CD4-positive, alpha-beta T cell treated with Interferon alpha-2 for 1 hour (primary cell): ENCODE measurements at places on chromosomes 16 and 17.

DNA sequence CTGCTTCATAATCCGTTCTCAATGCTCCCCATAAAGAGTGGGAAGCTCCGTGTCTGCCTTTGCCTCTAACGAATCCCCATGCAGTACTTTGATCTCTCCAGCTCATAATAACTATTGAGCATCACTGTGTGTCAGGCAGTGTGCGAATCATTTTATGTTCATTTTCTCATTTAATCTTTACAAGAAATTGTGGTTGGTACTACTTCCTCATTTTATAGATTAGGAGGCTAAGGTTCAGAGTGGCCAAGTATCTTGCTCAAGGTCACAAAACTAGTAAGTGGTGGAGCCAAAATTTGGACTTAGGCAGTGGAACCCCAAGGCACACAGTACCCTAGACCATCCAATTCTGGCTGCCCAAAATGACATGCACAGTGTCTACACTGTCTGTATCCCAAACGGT is 44.8 kb downstream of the ABCC12 start:
- no peak for DNase-seq

- DNase-seq, result no peak
Measured at GRCh38 chr16:67470359-67470758, 10.6 kb downstream of the ATP6V0D1 start.

GRCh38 chr16:22400900-22401299 is 26.5 kb upstream of the CDR2 start:
- DNase-seq, result no peak

- no peak for DNase-seq
Measured at GRCh38 chr17:17279316-17279715, 1.7 kb downstream of the COPS3 start.

- DNase-seq, result no peak
Measured at GRCh38 chr16:12511708-12512107, 292.0 kb downstream of the CPPED1 start.

DNA sequence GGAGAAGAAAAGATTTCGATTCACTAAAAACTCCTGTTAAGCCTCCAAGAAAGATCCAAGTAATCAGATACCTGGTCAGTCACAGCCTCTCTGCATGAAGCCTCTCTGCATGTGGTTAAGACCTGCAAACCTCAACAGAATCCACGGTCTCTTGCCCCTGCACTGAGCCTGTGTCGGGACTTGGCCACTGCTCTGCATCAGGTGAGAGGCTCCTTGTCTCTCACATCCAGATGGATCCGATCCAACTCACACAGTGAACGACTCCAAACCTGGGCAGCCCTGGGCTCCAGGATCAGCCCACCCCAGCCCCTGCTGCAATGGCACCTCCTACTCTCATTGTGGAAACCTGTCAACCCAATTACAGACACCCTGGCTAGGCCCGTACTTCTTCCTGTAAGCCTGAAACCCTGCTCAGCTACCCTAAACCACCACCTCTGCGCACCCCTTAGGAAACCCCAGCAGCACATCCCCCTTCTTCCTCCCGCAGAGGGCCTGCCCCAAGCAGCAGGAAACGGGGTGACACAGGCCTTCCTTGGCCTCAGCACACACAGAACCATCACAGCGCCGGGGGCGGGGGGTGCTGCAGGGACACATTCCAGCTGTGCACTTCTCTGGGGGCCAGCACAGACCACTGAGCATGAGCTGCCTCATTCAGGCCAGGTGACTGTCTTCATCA is 129.5 kb downstream of the ANKRD11 start:
- peak; percentile 70 for DNase-seq

GRCh38 chr16:17194190-17194780 is 276.5 kb downstream of the XYLT1 start:
- peak; percentile 45 for DNase-seq

DNA sequence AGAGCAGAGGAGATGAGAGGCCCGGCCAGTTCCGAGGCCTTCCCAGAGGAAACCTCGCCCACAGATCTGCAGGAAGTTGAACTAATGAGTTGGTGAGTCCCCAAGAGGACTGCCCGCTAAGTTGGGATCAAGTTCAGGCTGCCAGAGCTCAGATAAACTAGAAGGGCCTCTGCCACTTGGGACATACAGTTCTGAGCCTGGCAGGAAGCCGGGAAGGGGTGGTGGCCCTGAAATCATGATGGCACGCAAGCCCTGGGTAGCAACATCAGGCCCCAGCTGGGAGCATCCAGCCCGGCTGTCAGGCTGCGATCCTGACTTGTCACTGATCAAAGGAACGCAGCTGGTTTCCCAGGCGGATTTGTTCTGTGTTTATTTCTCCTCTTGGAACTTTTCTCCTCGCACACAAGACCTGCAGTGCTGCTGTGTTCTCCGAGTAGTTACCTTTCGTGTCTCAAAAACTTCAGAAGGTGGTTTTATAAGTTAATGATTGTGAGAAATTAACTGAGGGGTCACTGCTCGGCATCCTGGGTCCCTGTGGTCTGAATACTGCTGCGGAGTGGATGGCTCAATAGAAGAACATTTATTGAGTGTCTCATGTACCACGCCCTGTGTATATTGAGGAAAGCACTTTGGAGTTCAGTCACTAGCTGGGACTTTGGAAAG is 8.0 kb upstream of the WFDC1 start:
- DNase-seq, result no peak

DNA sequence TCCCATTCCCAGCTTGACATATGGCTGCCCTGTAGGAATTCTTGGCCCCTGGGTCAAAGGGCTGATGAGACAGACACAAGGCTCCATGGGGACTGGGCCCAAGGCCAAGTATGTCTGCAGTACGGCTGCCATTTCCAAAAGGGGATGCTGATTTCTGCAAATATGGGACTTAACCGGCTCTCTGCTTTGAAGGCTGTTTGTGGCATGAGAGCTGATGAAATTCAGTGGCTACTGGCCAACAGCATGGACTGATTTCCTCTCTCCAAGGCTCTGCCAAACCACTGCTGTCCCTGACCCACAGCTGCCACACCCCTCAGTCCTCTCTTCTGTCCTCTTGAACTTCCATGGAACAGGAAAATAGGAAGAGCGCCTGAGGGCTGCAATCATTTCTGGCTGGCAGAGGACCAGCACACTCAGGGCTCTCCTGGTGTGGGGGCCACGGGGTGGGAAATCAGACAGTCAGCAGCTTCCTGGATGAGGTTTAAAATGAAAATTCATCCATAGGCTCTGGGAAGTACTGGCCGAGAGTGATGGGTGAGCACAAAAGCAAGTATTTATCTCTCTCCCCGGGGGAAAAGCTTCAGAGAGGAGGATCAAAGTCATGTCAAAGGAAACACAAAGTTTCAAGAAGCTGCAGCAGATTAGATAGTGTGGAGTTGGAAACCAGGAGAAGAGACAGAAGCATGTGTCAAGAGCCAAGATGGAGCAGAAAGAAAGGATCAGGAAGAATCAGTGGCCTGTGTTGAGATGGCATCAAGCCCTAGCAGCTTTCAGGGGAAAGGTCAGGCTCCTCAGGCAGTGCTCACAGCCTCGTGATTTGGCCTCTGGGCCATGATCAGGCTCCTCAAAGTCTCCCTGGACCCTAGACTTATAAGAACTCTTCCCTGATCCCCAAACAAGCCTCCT is 64.1 kb upstream of the SREBF1 start:
- DNase-seq, result no peak

- peak; percentile 18 for DNase-seq
Measured at GRCh38 chr16:67198238-67198734, 645 bp upstream of the ELMO3 start.

DNA sequence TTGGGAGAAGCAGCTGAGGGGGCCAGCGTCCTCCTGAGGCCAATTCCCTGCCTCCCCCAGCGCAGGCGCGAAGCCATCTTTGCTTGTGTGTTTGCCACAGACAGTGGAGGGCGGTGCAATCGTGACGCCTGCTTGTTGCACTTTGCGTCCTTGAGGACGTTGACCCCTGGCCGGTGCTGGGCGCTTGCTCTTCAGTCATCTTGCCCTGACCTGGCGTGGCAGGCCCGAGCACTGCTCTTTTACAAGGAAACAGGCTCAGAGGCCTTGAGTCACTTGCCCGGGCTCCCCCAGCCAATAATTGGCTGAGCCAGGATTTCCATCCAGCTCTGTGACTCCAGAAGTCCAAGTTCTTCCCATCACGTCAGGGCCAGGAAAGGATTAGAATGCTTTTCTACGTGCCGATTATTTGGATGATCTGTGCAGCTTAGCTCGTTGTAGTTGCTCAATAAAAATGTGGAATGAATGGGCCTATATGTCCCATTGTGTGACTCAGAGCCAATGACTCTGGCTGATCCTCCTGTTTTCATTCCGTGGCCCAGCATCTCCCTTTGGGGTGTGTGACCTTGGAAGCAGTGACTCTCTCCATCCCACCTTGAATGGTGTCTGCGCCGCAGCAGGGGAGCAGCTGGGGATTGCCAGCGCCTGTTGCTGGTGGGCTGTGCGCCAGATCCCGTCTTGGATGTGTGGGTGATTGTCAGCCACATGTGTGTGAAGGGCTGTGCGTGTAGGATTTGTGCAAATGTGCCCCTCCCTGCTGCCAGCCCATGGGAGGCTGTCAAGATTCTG is 214.1 kb downstream of the SEC14L1 start:
- DNase-seq, result no peak
